DMS153 (cell line): ENCODE measurements at places on chromosomes 6 and 20.
A peak's percentile ranks its signal among the peaks of the same experiment; 100 is the strongest.

DNA sequence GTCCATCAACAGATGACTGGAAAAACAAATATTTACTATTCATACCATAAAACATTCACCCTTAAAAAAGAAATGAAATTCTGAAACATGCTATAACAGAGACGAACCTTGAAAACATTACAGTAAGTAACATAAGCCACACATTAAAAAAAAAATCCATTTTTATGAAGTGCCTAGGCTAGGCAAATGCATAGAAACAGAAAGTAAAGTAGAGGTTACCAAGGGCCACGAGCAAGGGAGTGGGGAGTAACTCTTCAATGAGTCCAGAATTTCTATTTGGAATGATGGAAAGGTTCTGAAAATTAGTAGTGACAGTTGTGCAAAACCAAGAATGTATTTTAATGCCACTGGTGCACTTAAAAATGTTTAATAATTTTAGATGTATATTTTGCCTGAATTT is 47.7 kb downstream of the STAU1 start:
- DNase-seq = no peak

- DNase-seq = no peak
Measured at GRCh38 chr20:17934141-17934862, 34.3 kb downstream of the SNX5 start.

DNA sequence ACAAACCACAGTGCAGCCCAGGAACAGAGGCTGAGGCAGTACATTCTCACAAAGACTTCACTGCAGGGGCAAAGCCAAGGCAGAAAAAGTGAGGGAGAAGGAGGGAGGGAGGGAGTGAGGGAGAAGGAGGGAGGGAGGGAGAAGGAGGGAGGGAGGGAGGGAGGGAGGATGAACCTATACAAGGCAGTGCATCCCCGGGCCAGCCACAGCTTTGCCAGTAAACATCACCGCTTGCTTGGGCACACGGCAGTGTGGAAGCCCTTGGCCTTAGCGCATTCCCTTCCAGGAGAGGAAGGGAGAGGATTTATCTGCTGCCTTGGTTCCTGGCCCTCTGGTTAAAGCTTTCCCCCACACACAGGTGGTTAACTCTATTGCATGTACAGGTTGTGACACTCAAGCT is 234.0 kb downstream of the PTPRT start:
- no peak for DNase-seq

DNA sequence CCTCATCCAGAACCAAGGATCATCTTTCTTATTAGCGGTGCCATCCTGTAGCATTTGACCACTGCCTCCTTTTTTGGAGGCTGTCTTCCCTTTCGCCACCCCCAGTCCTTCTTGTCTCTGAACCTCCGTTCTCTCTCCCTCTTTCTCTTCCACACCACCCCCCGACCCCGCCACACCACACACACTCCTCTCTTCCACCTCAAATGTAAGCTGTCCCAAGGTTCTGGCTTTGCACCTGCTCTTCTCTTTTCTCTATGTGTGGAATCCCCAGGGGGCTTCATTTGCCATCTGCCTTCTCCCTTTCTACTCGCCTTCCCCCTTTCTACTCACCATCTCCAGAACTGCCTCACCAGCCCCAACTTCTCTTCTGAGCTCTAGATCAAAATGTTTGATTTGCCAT is 111.3 kb upstream of the CDYL start:
- no peak for DNase-seq

DNA sequence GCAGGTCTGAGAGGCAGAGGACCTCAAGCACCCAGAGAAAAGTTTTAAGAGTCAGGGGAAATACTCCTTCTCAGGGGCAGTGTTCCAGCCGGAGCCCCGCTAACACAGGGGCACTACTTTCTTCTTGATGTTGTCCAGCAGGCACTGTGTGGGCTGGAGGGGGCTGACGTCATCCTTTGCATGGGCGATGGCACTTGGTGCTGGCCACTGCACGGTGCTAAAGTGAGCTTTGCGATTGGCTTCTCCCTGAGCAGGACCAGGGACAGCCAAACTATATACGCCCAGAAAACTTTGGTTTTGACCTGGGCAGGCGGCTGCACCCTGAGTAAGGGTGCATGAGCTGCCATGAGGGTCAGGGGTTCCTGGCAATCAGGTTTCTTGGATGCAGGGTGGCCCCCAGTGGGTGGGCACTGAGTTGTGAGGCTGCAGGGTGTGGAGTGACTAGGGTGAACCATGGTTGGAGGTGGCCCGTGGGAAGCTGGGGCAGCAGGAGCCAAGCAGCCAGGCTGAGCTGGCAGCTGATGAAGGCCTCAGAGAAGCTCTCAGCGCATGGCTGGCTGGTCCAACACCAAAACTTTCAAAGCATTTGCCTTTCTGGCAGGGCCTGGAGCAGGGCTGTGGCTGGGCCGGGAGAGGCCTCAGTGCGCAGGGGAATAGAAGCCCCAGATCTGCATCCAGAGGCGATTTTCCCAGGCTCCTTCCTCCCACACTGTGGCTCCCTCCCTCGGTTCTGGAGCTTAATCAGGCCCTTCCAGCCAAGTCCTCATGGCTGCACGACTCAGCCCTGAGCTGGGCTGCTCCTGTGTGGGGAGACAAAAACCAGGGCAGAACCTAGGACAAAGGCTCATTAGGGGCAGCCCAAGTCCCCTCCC is 18.3 kb downstream of the MRPS18A start:
- DNase-seq = no peak

- DNase-seq = no peak
Measured at GRCh38 chr6:166650824-166651807, 24.1 kb upstream of the RPS6KA2 start.

DNA sequence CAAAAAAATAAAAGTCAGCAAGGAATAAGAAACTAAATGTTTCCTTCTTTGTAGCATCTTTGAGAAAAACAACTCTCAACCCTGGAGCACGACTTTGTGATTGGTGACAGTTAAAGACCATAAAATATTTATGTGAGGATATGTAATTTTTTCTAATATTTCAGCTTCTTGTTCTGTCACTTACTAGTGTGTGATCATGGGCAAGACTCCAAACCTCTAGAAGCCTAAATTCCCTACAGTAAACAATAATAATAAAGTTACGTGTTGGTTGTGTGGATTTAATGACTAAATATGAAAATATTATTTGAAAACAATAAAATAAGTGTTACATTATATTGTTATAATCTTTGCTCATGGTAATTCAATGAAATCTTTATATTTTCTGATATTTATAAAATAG is 735.6 kb upstream of the MARCKS start:
- no peak for DNase-seq

- DNase-seq = no peak
Measured at GRCh38 chr6:24666097-24666640, 530 bp downstream of the TDP2 start.

GRCh38 chr6:15875797-15876196 is 213.0 kb upstream of the DTNBP1 start:
- no peak for DNase-seq

DNA sequence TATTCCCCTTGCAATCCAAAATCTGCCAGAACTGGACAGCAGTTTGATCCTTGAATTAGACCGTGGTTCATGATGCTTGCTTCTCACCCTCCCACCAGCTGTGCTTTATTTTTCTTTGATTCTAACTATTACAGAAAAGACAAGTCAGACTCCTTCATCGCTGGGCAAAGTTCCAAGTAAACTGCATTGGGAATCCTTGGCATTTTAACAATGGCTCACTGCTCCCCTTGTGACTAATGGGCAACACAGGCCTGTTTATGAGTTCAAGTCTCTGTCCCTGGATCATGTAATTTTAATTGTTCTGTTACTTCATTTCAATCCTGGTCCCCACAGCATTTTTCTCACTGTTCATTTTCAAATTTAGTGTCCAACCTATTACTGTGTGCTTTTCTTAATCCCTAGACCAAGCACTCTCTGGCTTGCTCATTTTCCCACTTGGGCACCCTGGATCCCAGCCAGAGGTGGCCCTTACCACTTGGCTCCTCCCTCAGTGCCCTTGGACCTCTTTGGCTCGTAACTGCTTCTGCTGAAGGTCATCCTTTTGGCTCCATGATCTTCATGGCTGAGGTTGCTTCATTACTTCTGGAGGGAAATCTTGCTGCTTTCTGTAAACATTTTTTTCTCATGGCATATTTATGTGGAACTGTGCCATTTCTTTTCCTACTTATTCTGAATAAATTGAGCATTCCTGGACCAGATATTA is 32.8 kb downstream of the PSMB9 start:
- DNase-seq = no peak

GRCh38 chr20:50014570-50015562 is 32.1 kb downstream of the SNAI1 start:
- DNase-seq = no peak

GRCh38 chr6:14616656-14617055 is 499.1 kb downstream of the CD83 start:
- DNase-seq = no peak

DNA sequence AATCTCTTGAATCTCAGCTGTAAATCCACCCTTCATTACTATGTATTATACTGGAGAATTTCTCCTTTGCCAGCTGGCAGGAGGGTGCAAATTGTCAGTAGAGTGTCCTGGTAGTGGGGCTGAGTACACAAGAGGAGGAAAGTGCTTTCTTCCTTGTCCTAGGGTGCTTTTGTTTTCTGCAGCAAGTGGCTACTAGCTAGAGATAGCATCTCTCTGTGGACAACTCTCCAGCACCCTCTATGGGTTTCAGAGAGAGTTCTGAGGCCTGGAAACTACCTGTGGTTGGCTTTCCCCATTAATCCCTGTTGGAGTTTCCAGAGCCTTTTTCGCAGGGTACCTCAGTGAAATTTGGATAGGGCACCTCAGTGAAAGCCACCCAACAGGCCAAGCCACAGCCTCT is 422.5 kb upstream of the RGS17 start:
- no peak for DNase-seq

GRCh38 chr6:93418033-93418407 is 1.3 kb downstream of the EPHA7 start:
- DNase-seq = no peak

DNA sequence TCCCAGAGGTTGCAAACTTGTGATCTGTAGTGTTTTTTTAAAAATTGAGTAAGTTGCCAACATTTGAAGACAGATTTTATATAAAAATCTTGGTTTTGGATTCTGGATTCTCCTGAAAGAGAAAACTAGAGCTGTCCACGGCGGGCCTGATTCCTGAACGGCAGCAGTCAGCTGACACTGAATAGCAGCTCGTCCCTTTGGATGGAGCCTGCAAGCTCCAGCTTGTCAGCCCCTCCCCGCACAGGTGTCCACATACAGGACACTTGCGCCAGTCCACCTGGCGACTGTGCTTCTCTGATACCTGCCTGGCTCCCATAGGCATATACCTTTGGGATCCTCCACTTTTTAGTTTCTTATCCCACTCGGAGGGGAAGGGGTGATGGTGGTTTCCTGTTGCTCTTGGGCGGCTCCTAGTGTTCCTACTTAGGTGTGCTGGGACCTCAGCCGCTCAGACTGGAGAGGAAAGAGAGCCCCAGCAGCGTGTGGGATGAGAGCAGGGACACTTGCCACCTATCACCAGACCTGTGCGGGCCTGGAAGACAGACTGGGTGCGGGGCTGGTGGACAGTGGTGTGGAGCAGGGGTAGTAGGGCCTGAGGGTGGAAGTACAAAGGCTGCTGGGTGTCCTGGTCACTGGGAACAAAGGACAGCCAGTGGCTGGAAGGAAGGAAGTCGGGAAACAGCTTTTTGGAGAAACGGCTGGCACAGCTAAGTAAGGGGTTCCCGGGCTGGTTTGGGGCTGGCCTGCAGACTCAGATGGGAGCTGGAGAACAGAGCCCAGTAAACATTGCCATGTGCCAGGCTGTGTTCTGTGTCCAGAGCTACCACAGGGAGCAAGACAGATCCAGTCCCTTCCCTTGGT is 18.3 kb downstream of the GHRH start:
- no peak for DNase-seq

GRCh38 chr6:119609865-119610264 is 260.3 kb upstream of the MAN1A1 start:
- DNase-seq = no peak

GRCh38 chr6:21648475-21649050 is 55.0 kb downstream of the SOX4 start:
- DNase-seq = no peak

DNA sequence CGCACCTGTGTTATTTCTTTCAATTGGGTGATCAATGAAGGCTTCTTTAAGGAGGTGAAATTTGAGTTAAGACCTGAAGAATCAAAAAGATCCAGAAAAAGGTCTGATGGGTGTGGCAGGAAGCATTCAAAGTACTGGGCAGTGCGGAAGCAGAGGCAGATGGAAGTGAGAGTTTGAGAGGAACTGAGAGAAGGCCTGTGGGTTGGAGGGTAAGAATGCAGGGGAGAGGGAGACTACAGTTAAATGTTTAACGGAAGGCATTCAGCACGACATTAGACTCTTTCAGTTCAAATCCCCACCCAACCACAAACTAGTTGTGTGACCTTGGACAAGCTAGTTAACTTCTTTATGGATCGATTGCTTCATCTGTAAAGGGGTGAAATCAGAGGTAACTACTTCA is 50.5 kb upstream of the GCM1 start:
- DNase-seq = no peak

GRCh38 chr6:84764332-84765049 is at the start of gene TBX18:
Gene TBX18, minus strand, starts transcription at chr6:84764598. Its CDS starts 417 bp downstream, at chr6:84764181.
- DNase-seq = no peak

- no peak for DNase-seq
Measured at GRCh38 chr6:34964564-34964963, 75.5 kb downstream of the ANKS1A start.

DNA sequence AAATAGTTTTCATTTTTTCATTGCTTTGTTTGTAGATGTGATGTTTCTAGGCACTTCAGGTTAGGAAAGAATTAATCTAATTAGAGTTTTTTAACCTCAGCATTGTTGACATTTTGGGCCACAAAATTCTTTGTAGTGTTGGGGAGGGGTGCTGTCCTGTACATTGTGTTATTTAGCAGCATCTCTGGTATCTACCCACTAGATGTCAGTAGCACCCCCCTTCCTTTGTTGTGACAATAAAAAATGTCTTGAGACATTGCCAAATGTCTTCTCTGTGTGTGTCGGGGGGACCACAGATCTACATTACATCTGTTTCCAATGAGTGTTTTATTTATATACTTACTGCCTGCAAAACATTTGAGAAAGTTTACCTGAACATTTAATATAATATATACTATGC is 45.6 kb downstream of the EYA4 start:
- no peak for DNase-seq

DNA sequence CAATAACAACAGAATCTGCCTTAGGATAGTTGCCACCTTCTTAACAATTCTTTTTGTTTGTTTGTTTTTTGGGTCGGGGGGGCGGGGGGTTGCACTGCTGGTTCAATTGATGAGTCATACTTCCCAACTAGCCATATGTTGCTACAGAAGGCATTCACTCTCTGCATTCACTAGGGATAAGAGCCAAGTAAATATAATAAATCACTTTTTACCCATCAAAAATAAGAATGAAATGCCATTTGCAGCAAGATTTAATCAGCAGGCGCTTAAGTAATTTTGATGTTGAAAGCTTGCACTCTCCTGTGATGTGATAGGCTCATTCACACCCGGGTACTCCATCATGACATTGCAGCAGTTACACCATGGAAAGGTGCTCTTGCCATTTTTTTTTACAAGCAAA is 209.8 kb downstream of the HIVEP2 start:
- peak; percentile 72 for DNase-seq

GRCh38 chr20:25356271-25356933 is 34.2 kb downstream of the ABHD12 start:
- DNase-seq = peak; percentile 19

DNA sequence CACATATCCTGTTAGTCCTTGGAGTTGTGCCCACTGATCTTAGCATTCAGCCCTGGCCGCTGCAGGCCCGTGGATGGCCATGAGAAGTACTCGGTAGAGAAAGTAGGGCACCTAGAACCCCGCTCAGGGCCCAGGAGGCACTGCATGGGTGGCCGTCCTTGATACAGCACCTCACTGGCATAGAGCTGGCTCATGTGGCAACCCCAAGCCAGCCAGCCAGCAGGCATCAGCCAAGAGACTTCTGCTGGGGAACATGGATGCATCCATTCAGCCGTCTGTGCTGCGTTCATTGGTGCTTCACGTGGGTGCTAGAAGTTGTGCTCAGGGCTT is 10.6 kb downstream of the PYGB start:
- no peak for DNase-seq
